NCI-H1436 (cell line): ENCODE measurements at places on chromosomes 4 and X.

- peak; percentile 16 for DNase-seq
Observed at GRCh38 chr4:176635372-176636261, 157.1 kb downstream of the VEGFC start.

DNA sequence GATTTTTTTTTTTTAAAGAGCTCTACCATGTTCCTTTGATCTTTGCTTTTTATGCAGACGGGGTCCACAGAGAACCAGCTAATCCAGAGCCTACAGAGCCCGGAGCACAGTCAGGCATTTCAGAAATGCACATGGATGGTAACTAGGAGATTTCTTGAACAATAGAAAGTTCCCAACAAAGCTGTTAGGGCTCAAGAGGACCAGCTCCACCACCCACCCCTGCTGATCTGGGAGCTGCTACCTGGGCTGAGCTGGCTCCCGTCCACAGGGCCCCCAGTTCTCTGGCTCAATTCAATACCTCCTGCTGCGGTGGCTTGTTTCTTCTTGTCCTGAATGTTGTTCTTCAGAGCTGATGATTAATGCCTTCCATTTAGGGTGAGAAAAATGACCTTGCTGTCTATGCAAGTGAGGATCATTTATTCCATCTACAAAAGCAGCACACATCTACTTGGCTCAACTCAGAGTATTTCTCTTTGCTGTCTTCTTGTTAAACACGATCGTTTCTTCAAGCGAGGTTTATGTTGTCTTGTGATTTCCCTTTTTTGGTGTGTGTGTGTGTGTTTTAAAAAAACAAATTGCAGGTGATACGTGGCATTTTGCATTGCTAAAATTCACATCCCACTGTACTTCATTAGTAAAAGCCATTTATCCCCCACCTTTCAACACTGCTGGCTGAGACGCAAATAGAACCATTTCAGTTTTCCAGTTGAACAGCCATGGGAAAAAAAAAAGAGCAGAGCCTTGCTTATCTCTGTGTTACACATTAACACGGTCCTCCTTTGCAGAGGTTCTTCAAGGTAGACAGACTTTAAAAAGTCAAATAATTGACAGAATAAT, 31.3 kb downstream of the IGFBP7 start:
- DNase-seq = no peak

GRCh38 chr4:36273276-36273675, 8.1 kb upstream of the DTHD1 start:
- DNase-seq = no peak

DNA sequence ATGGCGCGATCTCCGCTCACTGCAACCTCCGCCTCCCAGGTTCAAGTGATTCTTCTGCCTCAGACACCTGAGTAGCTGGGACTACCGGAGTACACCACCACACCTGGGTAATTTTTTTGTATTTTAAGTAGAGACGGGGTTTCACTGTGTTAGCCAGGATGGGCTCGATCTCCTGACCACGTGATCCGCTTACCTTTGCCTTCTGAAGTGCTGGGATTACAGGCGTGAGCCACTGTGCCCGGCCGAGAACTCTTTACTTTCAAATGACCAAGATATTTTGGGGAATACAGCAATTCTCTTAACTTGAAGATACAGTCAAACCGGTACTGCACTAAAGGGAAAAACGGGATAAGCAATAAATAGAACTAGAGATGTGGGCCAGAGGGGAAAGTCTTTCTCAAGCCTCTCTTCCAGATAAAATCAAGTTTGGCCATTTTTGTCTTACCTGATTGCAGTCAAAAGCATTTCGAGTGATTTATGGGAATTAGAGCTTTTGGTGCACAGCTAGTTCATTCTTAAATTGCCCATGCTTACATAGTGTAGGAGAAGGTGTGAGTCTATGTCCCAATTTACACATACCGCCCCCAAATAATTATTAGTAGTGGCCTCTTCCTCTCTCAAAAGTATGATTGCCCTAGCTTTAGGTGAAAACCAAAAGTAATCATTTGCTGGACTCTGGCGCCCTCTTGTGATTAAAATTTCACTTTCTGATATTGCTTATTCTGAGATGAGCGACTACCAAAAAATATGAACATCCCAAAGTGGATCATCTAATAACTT, 53.2 kb upstream of the ABCG2 start:
- DNase-seq = peak; percentile 34

- DNase-seq = no peak
Observed at GRCh38 chr4:121014544-121014943, 57.8 kb downstream of the NDNF start.

GRCh38 chrX:113962343-113962742, 621.5 kb upstream of the HTR2C start:
- DNase-seq = no peak

GRCh38 chrX:10090319-10090718, 66.5 kb upstream of the CLCN4 start:
- no peak for DNase-seq

GRCh38 chrX:118513120-118513898, 17.7 kb downstream of the DOCK11 start:
- DNase-seq = no peak

DNA sequence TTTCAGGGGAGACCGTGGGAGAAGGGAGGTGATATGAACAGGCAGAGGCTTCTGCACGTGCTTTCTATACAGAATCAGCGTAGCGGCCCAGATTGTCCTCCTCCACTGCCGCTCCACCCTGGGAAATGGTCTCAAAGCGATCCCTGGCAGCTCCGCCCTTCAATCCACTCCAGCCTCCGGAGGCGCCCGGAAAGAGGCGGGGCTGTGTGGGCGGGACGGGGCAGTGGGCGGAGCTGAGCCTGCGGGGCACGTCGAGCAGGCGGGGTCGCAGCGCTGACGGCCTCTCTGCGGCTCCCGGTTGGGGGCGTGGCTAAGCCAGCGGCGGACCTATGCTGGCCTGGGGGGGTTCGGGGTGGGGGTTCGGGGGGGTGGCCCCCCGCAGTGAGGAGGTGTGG, 210 bp upstream of the SMIM10L2A start:
- DNase-seq = peak; percentile 87

- no peak for DNase-seq
Observed at GRCh38 chr4:100823066-100823992, 305.5 kb upstream of the EMCN start.

DNA sequence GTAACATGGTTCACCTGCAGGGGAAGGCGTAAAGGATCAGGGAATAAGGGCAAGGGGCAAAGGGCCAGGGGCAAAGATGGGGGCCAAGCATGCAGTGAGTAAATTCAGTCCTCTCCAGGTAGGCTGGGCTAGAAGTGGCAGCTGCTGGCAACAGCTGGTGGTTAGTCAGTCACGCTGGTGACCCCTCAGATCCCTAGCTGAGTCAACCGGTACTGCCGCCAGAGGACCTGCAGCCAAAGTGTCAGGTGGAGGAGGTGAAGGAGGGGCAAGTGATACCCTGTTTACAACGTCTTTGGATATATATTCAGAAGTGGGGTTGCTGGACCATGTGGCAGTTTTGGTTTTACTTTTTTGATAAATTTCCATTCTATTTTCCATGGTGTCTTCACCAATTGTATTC, 24.6 kb upstream of the NAP1L2 start:
- DNase-seq = no peak

- no peak for DNase-seq
Observed at GRCh38 chr4:6354119-6354518, 84.5 kb downstream of the WFS1 start.

GRCh38 chr4:109735566-109736365, 5.9 kb upstream of the PLA2G12A start:
- DNase-seq = no peak

- no peak for DNase-seq
Observed at GRCh38 chr4:168853770-168854169, 156.3 kb downstream of the CBR4 start.

DNA sequence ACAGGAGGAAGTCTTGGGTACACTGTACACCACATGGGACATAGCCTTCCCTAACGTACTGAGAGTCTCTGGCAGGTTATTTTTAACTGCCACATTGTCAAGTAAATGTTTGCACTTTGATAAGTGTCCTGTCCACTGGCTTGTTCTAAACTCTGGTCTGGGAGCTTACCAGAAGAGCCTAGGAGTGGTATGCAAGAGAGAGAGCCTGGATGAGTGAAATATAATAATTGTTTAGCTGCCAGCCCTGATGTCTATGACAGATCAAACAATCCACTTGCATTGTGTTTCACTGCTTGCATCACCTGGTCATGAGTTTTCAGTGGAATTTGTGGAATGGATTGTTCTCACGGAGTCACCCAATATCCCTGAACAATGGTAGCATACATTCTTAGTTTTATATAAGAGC, 91.6 kb downstream of the SHROOM3 start:
- no peak for DNase-seq

DNA sequence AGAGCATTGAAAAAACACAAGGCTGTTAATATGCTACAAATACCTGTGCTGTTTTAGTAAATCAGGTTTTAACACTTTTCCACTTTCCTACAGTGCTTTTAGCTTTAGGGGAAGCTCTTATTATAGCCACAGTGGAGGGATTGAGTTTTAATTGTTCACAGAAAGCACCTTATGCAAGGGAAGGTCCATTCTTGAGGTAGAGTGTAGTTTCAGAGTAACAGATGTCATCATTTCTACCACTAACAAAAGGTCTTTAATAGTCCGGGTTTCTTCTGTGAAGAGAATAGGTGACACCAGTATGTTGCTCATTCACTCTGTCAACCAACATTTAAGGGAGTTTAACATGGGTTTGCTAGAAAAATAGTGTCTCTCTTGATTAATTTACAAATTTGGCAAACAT, 104.4 kb downstream of the STIM2 start:
- no peak for DNase-seq

DNA sequence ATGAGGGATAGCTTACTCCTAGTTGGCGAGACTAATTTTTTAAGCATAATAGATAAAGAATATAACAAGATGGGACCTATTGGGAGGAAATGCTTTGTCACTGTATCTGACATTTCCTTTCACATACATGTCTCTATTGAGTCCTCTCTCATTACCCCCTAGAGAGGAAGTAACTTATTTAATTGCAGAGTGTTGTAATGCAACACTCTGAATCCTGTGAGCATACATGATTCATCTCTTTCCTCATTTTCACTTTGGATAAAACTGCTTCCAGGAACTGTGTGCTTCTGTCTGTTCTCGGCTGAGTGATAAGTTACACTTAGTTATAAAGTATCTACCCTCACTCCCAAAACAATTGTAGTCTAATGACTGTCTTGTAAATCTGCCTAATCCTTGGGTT, 266.1 kb upstream of the ANXA10 start:
- DNase-seq = no peak

GRCh38 chr4:79087071-79087470, 147.8 kb upstream of the PAQR3 start:
- no peak for DNase-seq

- peak; percentile 26 for DNase-seq
Observed at GRCh38 chr4:116358633-116359222, 726.6 kb downstream of the TRAM1L1 start.

- DNase-seq = no peak
Observed at GRCh38 chrX:151416579-151416978, 19.6 kb downstream of the VMA21 start.
